ENCODE measurements at places on chromosomes 3 and 15.
A peak's percentile ranks its signal among the peaks of the same experiment; 100 is the strongest.

DNA sequence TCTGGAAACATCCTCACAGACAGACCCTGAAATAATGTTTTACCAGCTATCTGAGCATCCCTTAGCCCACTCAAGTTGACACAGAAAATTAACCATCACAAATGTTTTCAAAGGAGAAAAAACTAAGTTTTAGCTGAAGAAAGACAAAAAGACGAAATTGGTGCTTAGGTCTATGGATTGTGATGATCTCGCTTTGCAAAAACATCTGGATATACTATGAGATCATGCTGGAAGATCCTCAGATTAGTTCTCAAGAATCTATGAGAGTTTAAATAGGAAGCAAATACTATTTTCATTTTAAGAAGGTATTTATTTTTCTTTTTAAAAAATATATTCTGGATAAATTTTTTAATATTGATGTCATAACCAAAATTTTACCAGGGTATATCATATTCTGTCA lies 42.6 kb upstream of the MBNL1 start:
- no peak for DNase-seq

DNA sequence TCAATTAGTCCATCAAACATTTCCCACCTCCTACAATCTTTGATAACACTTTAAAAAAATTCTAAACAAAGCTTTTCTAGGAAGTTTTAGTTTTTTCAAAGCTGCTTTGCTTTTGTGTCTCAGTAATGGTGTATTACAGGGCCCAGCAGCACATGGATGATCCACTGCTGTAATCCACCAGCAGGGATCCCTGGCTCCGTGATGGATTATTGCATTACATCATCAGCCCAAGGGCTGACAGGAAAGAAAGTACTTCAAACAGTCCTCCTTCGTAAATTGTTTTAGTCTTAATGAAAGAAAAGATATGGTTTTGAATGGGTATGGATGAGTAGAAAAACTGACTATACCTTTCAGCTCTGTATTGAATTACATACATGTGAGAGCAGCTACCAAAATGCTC lies 688.9 kb upstream of the NAALADL2 start:
- DNase-seq: no peak

GRCh38 chr15:31344823-31345605 lies 18.4 kb downstream of the KLF13 start:
- no peak for DNase-seq

DNA sequence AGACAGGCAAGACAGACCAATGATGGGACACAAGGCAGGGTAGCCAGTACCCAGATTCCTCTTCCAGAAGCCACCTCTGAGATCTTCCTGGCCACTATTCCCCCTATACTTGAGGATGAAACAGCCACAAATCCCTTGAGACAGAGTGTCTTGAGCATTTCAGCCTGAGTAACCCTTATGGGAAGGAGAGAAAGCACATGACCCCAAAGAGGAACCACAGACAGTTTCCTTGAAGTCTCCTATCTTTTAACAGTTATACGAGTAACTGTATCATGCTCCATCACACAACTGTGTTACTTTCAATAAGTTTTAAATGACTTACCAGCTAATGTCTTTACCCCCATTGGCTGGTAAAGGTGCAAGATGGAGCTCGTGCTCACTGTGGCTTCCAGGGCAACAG lies 9.3 kb downstream of the VIPR1 start:
- DNase-seq: no peak

GRCh38 chr3:193830791-193831191 lies 237.8 kb downstream of the OPA1 start:
- DNase-seq: no peak

DNA sequence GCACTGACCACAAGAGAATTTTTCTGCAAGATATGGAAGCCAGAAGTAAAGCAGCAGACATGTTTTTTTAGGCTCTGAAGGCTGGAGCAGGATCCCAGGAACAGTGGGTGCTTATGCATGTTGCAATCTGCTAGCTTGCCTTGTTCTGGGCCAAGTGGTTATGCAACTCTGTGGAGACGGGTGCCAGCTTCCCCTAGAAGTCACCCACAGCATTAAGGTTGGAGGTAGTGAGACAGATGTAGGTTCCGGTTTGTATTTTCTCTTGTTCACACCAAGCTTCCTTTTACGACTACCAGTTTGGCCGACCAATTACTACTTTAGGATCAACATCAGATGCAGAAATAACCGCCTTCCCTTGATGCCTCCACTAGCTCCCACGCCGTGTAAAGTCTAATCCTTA lies 11.1 kb downstream of the DPH3 start:
- no peak for DNase-seq

- DNase-seq: no peak
Observed at GRCh38 chr3:74345701-74346100, 268.8 kb downstream of the CNTN3 start.

DNA sequence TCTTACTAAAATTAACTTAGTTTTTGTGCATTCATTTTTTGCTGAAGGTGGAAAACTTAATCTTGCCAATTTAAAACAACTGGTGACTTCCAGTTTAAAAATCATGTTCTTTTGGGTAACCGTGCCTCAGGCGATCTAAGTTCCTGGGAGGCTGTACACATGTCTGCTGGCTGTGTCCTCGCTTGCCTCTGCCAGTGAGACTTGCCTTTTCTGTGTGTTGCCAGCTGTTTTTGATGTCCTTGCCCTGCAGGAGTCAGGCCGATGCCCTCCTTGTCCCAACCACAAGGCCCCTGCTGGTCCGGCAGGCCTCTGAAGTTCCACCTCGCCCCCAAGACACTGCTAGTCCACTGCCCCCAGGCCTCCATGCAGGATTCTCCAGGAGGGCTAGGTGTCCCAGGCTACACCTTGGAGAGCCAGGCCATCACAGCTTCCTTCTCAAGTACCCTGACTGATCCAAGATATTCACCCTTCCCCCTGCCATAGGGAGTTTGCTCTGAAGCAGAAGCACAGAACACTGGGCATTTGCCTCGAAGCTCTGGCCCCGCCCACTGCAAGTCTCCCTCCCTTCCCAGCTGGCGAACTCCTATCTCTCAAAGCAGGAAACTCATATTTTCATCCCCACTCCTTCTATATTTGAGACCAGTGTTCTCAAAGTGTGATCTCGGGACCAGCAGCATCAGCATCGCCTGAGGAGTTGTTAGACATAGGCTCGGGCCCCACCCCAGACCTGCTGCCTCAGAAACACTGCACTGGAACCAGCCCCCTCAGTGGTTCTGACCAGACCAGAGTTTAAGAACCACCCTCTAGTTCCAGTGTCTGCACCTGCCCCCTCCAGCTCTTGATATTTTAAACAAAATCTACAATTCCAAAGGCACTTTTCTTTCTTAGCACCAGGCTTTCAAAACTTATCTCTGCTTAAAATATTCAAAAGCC lies 185.8 kb upstream of the UBE2E1 start:
- DNase-seq: no peak

DNA sequence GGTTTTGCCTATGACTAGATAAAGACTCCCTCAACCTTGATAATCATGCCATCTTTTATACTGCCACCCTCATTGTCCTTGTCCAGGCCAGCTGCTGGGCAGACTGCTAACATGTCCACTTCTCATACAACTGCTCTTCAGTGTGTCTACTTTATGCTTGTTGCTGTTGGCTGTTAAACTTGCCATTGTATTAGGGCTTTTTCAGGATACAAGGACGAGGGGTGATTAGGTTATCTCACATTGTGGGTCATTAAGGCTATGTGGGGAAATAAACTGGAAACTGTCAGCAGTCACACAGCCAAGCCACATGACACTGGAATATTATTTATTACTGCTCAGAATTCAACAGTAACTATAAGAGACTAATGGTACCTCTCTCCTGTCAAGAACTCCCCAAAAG lies 36.1 kb downstream of the STARD9 start:
- DNase-seq: no peak

GRCh38 chr3:82293867-82294266 lies 532.4 kb upstream of the GBE1 start:
- DNase-seq: no peak

DNA sequence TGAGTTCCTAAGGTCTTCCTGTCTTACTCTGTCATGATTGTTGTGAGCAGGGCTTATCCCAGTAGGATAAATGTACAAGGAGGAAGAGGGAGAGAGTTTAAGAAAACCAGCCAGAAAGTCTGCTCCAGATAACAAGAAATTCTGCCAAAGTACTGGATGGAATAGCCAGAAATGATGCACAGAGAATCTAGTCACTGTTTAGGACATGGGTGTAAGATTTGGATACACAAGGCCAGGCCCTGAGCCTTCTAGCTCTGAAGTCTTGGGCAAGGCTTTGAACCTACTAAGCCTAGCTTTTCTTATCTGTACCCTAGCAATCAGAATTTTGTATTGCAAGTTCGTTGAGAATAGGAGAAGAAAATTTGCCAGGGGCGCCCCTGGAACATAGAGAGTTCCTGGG lies 180.4 kb upstream of the ROPN1 start:
- no peak for DNase-seq

- no peak for DNase-seq
Observed at GRCh38 chr15:58775402-58775801, 4.3 kb downstream of the MINDY2 start.

DNA sequence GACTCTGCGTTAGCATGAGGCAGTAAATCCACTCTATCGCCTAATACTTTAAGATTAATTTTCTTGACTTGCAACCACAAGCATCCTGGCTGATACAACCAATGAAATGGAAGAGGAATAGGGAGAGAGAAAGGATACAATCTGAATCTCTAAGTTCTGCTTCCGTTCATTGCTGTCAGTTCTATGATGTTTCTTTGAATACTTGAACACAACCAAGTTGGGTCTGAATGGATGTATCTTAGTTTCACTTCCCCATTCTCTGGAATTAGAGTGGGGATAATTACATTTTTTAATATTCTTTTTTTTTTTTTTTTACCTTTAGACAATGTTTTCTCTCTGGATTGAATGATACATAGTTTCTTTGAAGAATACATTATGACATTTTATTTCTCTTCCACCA lies 22.9 kb downstream of the PDE8A start:
- DNase-seq: no peak

GRCh38 chr3:100002599-100003350 lies 111.5 kb downstream of the FILIP1L start:
- peak; percentile 82 for DNase-seq

DNA sequence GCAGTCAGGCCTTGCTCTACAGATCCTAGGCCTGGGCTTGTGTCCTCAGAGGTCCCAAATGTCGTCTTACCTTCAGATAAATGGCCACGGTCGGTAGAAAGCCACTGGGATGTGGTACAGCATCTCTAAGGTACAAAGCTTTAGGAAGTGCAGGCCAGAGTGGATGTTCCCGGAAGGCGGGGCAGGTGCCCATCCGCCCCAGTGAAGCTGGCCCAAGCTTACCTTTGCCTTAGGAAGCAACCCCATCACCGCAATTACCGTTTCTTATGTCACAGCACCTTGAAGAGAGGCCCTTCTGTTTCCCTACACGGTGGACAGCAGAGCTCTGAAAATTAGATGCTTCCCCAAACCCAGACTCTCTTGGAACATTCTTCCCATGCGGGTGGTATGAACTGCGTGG lies 240.1 kb upstream of the LYSMD4 start:
- no peak for DNase-seq

DNA sequence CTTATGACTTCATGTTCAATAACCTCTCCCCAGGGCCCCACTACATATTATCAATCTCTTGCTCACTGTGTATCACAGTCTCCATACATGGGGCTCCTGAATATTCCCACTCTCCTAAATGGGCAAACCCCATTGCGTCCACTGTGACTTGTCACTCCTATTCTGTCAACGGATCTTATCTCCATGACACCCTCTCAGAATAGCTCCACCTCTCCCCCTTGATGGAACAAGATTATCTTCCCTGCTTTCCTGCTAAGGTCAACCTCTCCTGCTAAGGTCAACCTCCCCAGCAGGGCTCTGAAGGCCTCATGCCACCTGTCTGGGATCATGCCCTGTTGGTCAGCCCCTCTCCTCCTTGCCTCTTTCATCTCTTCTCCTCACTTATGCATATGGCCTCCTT lies 1.8 kb downstream of the CLDN18 start:
- no peak for DNase-seq

- no peak for DNase-seq
Observed at GRCh38 chr3:49134471-49135265, 1.8 kb upstream of the LAMB2 start.

- DNase-seq: no peak
Observed at GRCh38 chr3:69433121-69433968, 47.5 kb upstream of the FRMD4B start.

DNA sequence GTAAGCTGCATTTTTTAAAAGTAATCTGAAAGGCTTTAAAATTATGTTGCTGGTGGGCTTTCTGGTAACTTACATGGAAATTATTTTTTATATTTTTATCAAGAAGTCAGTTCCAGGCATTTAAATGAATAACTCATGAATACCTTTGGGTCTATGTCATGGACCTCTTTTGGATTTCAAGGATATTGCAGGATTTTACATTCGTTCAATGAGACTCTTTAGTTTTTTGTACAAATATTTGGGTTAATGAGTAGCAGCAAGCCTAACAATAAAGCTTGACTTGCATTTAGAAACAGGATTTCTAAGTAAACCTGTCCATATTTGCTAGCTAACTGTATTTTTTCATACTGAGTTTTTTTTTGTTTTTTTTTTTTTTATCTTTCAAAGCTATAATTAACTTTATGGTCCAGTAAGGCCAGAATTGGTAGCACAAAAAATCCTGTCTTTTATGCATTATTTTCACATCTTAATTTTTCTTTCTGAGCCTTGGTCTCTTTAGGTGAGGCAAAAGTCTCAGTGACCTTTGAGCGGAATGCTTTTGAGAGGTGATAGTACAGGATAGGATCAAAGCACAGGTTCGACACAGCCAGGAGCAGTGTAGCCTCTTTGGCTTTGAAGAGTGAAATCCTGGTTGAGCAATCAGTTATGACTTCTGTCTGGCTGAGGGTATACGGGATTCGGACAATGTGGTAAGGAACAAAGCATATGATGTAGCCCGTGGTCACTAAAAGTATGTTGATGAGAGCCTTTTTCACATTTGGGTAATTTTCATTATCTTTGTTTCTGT lies 4.8 kb downstream of the GPR171 start:
- DNase-seq: peak; percentile 25

DNA sequence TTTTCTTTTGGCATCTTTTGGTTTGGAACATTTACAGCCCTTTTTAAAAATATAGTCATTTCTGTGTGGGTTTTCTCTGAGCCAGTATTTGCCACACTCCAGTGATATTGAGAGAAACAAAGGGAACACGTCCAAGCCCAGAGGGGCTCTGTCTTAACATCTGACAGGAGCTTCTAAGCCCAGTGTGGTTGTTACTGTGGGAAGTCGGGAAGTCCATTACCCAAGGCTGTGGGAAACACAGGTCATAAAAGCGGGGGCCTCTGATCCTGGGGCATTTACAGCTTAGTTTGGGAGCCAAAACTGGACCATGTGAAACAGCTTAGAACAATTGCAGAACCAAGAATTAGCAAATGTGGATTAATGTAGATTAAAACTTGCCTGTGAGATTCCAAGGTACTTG lies 123.0 kb downstream of the PTPRG start:
- no peak for DNase-seq

- DNase-seq: peak; percentile 32
Observed at GRCh38 chr15:24956111-24956838, 1.5 kb downstream of the SNRPN start.

GRCh38 chr3:17329927-17330326 lies 412.5 kb downstream of the TBC1D5 start:
- no peak for DNase-seq

DNA sequence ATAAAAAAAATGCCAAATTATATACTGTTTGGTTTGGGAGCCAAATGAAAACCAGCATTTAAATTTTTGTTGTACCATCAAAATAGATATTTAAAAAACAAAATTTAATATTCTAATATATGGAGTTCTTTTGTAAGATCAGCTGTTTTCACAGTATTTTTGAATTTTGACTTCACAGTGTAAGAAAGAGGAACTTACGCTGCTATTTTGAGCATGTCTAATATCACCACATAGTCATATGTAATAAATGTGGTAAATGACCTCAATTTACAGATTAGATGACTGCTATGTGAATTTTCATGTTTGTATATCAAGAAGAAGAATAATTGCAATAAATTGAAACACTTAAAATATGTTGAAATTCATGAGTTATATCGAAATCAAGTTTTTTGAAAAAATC lies 189.6 kb downstream of the ARRDC4 start:
- DNase-seq: no peak
